ENCODE measurements at places on chromosomes 12 and 14. TPM values are rescaled to one million over a fixed set of nuclear protein-coding genes. Genes with fewer than 3 reads are reported as not detected.

Gene DLK1
- total RNA-seq = 0.09 TPM

Gene WNT1
- not detected for total RNA-seq

Gene RND1
- total RNA-seq = not detected

- no peak for DNase-seq
These were observed 1.5 kb downstream of the KDM2B start for GRCh38 chr12:121579190-121579791.

GRCh38 chr12:108724054-108724889 lies 7.0 kb downstream of the CORO1C start:
- no peak for DNase-seq

DNA sequence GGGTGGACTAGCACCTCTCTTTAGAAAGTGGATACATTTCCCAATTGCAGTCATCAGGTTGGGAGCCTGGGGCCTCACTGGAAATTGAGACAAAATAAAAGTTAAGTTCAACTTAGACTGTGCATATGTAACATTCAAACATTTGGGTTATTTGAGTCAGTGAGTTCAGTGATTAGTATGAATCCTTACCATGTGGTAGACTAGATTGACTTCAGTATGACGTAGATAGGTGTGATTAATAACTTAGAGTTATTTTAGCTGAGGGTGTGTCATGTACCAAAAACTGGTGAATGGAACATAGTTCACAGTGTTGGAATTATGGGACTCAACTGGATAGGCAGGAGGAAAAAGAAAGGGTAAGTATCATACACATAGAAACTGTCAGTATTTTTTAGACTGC lies 8.0 kb upstream of the SSTR1 start:
- DNase-seq = peak; percentile 9

DNA sequence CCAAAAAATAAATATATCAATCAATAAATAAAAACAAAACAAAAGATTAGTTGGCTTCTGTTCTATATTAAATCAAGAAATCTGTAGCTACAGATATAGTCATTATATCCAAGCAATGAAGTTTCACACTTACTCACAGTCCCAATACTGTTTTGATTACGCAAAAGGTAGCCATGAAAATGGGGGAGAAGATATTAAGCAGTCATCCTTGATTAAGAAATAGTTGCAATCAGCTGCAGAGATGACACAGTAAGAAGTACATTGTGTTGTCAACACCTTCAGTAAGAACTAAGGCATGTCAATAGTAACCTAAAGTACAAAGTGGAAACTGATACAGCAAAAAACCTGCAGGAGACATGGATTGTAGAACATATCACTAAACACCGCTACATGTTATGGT lies 11.0 kb upstream of the RHOJ start:
- DNase-seq = no peak

- DNase-seq = no peak
These were observed 1.7 kb downstream of the MMP17 start for GRCh38 chr12:131829791-131830334.

DNA sequence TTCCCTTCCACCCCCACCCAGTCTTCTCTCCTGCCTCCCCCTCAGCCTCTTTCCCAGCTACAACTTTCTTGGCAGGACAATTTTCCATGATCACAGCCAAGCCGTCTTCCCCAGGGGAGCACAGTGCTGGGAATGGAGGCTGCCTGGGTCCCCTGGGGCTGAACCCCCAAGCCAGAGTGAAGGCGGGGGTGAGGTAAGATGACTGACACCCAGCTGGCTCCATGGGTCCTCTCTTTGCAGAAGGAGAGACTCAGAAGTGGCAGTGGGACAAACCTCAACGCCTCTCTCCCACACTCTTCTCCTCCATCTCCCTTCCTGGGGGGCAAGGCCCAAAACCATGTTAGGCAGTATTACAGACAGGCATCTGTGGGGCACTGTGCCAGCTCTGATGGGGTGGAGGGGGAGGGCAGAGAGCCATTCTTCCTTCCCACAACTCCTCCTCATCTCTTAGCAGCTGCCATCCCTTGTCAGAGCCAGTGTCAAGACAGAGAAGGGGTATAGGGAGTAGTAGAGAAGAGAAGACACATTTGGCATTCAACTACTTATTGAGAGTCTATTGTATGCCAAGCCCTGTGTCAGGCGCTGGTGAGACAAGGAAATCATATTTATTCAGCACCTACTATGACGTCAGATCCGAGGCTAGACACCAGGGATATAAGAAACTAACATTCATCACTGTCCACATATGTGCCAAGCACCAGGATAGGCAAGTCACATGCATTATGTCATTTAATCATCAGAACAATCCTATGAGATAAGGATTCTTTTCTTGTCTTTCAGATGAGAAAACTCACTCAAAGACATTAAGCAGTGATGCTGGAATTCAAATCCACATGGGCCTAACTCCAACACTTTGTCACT lies 3.6 kb downstream of the ITGA7 start:
- peak; percentile 78 for DNase-seq

Measured in fibroblast of the aortic adventitia (primary cell).